ENCODE measurements at places on chromosomes 11 and 22.

GRCh38 chr22:34198976-34199375 lies 278.7 kb upstream of the LARGE1 start:
- DNase-seq: no peak

- DNase-seq: no peak
Observed at GRCh38 chr11:14054116-14055107, 91.9 kb downstream of the SPON1 start.

DNA sequence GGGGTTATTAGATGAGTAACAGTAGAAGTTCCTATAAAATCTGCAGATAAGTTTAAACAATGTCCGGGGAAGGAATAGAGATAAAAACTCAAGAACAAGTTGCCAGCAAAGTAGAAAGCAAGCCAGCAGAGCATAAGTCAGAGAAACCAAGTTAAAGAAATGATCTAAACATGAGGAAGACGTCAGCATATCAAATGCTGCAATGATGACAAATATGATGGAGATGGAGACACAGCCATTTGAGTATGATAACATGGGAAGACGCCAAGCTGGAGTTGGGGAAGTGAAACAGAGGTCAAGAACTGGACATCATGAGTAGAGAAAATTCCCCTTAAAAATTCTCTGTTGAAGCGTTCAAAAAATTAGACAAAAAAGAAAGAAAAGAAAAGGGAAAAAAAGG lies 571.5 kb downstream of the CNTN5 start:
- no peak for DNase-seq

DNA sequence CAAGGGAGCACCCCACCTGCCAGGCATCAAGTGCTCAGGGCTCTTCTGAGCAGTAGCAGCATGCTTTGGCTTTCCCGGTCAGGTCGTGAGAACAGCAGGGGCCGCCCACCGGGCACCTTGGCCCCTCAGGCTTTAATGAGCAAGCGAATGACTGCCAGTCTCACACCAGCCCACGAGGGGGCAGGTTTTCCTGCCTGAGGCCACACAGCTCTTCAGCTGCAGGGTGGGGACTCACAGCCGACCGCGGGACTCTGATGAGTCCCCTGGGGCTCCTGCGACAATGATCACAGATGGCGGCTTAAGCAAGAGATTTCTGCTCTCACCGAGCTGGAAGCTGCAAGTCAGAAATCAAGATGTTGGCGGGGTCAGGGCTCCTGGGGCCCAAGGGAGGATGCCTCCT lies 14.3 kb upstream of the FGF19 start:
- DNase-seq: no peak

Data from putamen (tissue), 1 donor.